NB4 (cell line): ENCODE measurements at places on chromosomes 2 and 18.

GRCh38 chr2:185142677-185143076, 544.3 kb downstream of the ZNF804A start:
- DNase-seq, result no peak

DNA sequence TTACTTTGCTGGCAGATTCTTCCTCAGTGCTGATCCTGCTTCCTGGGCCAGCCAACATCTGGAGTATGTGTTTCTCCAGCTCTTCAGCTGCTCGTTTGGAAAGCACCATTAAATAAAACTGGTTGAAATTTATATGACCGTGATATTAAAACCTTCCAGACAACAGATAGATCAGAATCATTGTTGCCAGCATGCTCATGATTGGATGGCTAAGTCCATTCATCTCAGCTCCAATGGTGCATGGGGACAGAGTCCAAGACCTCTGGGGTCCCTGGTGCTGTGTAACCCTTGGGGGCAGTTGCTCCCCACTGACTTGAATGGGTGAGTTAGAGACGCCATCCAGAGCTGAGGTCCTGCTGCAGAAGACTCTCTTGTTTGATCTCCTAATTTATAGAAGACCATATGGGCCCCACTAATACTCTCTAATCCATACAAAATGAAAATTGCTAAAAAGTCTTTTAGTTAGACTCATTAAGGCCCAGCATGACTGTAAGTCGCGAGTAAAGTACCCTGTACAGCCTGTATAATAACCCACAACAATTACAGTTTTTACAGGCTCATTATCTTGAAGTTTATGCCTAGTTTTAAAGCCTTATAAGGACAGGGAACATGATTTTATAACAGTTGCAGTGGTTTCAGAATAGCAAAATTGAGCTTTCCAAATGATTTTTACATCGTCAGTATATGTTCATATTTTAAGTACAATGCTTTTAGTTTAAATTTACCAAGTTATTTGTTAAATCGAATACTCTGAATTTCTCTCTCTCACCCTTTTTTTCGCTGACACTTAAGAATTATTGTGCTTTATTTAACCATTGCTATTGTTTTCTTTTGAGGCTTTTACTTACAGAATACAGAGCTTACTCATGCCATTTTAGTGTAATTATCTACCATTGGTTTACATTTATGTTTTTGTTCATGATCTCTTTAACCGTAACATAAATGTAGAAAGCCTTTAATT, 60.0 kb downstream of the CABLES1 start:
- DNase-seq, result no peak

- DNase-seq, result peak; percentile 66
Measured at GRCh38 chr2:190533968-190534309, 583 bp downstream of the NEMP2 start.

- no peak for DNase-seq
Measured at GRCh38 chr2:80643598-80643997, 339.0 kb upstream of the LRRTM1 start.

GRCh38 chr2:30234180-30234971, 3.0 kb downstream of the LBH start:
- no peak for DNase-seq

DNA sequence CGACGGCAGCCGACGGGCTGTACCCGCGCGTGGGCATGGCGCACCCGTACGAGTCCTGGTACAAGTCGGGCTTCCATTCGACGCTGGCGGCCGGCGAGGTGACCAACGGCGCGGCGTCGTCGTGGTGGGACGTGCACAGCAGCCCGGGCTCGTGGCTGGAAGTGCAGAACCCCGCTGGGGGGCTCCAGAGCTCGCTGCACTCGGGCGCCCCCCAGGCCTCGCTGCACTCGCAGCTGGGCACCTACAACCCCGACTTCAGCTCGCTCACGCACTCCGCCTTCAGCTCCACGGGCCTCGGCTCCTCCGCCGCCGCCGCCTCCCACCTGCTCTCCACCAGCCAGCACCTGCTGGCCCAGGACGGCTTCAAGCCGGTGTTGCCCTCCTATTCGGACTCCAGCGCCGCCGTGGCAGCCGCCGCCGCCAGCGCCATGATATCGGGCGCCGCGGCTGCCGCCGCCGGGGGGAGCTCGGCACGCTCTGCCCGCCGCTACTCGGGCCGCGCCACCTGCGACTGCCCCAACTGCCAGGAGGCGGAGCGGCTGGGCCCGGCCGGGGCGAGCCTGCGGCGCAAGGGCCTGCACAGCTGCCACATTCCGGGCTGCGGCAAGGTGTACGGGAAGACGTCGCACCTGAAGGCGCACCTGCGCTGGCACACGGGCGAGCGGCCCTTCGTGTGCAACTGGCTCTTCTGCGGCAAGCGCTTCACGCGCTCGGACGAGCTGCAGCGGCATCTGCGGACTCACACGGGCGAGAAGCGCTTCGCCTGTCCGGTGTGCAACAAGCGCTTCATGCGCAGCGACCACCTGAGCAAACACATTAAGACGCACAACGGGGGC, 2.0 kb downstream of the SP9 start:
- peak; percentile 84 for DNase-seq

- DNase-seq, result no peak
Measured at GRCh38 chr2:43086451-43087221, 139.8 kb downstream of the ZFP36L2 start.

DNA sequence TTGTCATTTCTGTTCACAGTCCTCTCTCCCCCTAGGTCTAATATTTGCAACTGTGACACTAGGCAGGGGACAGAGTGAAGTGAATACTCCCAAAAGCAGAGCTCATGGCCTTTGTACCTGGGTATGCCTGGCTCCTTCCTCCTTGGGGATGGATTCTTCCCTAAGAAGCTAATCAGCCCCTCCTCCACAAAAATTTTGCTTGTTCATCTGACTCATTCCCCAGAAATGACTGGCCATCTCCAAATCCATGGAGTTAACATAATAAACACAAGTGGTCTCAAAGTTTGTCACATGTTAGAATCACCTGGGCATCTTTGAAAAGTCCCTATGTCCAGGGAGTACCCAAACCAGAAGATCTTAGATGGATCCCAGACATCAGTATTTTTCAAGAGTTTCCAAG, 65.3 kb downstream of the SUCLG1 start:
- no peak for DNase-seq
